Activated naive CD4-positive, alpha-beta T cell treated with anti-CD3 and anti-CD28 coated beads, Interleukin-2, amount 50 U/mL, for 16 hours (primary cell): ENCODE measurements at places on chromosomes 6 and 20.

GRCh38 chr20:24389686-24390085, 79.7 kb upstream of the SYNDIG1 start:
- peak; percentile 28 for DNase-seq

DNA sequence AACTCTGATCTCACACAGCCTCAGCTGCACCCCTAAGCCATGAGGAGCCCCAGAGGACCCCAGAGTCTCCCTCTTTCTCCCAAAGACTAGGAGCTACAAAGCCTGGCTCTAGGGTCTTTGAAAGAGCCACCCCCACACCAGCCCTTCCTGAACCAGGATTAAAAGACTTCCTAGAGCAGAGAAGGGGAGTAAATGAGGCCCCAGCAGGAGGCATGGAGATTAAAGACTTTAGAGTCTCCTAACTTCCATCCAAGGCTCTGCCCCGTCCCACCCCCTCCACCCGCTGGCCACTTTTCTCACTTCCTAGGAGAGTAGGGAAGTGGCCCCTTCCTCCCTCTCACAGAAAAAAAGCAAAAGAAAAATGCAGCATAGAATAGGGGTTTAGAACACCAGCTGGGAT, 1.7 kb downstream of the PREX1 start:
- no peak for DNase-seq

DNA sequence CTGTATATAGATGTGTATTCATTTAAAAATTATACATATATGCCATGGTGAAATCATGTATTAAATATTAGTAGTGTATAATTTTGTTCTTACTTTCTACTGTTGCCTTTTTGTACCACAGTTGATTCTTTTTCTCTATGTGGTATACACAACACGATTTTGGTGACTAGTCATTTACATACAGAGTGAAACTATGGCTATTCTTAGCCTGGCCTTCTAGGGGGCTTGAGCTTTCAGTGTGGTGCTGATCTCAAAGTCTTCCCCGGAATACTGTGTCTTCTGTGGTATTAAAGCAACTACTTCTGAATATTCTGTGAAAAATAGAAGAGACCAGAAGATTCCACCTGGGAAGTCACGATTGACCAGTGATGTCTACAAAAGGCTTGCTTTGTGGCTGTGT, 301.9 kb downstream of the UTRN start:
- DNase-seq = no peak

- DNase-seq = no peak
Observed at GRCh38 chr20:47273591-47274235, 82.8 kb downstream of the ZMYND8 start.

GRCh38 chr6:136961848-136962247, 39.7 kb downstream of the SLC35D3 start:
- DNase-seq = no peak

DNA sequence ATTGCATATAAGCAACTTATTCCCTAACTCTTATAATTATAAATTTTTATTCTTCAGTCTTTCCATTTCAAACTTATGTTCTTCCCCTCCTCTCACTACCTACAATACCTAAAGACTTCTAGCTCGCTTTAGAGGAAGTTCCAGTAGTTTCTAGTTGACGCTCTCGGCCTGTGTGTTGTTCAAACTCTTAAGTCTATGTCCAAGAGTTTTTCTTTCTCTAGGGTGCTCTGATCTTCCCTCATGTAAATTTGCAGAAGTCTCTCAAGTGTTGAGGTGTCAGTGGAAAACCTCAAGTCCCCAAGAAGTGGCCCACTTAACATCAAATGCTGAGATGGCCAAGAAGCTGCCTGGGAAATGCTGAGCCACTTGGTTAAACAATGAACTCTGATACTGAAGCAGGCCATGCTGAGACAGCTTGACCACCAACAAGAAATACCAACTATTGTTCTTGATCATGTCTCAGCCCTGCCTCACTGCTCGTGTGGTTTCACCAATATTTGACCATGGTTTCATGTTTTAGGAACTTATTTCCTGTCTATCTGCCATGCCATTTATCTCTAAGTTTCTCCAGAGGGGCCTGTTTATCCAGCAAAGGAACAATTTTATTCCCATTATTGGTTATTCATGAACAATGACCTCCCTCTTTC, 100.9 kb upstream of the TCF21 start:
- no peak for DNase-seq

GRCh38 chr6:159252955-159253508, 83.8 kb downstream of the FNDC1 start:
- DNase-seq = no peak

DNA sequence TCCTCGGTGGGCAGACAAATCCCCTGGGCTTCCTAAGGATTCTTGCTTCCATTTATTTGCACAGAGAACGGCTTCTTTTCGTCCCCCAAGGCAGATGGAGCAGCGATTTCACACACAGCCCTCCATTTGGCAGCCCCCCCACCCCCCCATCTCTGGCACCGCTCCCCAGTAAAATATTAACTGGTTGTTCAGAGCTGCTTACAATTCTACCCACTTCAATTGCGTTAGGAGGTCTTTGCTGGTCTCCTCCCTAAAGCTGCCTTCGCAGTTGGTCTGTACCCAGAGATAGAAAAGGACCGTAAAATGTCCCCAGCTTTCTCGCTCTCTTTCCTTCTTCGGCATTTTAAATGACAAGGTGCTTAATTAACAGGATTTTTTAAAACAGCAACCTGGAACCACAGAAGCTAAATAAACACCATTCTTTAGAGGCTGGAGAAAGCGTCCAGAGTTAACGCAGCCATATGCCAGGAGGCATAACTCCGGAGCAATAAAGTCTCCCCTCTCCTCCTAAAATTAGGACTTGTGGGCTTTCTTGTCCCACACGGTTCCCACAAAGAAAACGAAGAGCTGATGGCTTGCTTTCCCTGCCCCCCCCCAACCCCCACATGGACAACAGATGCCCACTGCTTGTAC, 1.7 kb upstream of the ZMYND8 start:
- no peak for DNase-seq

- no peak for DNase-seq
Observed at GRCh38 chr20:60553095-60553494, 594.9 kb downstream of the CDH26 start.

- DNase-seq = no peak
Observed at GRCh38 chr20:3995067-3995748, 20.1 kb downstream of the RNF24 start.

- no peak for DNase-seq
Observed at GRCh38 chr6:67336014-67336413, 1299.1 kb upstream of the ADGRB3 start.

GRCh38 chr6:122717350-122717749, 62.2 kb upstream of the FABP7 start:
- DNase-seq = no peak

DNA sequence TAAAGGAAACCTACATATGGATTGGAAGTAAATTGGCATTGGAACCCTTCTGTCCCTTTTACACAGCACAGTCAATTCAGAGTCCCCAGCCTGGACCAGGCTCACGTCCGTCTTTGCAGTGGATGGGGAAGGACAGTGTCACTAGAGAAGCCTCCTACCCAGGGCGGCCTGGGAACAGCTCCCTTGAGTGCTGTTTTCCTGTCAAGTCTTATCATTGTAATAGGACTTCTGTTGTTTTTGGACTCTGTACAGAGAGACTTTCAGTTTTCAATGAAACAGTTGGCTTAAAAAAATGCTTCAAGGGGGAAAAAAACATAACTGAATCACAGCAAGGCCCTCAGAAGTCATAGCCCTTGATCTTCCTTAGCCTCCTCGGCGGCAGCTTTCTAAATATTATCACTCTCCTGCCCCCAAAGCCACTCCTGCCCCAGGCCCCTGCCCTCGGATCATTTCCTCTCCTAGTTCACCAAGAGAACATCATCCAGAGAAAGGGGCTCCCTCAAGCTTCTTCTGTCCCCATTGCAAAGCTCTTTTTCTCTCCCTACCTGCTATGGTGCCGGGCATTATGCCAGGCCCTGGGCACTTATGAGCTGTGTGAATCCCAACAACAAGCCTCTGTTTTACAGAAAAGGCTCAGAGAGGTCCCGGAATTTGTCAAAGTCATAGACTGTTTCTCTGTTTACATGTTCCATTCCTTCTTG, 37.8 kb upstream of the CNKSR3 start:
- DNase-seq = no peak

DNA sequence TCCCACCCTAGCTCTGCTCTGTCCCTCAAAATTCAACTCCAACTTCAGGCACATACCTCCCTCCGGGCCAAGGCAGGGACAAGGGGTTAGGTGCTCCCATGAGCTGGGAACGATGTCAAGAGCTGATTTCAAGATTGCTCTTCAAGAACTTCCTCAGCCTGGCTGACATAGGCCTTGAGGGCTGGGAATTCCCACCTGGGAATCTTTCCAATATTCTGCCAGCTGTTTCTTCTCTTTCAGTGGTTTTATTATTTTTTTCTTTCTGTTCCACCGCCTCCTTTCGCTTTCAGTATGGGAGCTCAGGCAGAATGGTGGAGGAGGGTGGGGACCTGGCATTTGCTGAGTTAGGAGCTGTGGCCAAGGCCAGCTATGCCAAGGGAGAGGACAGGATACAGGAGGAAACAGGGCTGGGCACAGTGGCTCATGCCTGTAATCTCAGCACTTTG, 33.7 kb downstream of the SRSF3 start:
- no peak for DNase-seq

GRCh38 chr6:29251736-29252135, 49.8 kb upstream of the OR14J1 start:
- DNase-seq = no peak

DNA sequence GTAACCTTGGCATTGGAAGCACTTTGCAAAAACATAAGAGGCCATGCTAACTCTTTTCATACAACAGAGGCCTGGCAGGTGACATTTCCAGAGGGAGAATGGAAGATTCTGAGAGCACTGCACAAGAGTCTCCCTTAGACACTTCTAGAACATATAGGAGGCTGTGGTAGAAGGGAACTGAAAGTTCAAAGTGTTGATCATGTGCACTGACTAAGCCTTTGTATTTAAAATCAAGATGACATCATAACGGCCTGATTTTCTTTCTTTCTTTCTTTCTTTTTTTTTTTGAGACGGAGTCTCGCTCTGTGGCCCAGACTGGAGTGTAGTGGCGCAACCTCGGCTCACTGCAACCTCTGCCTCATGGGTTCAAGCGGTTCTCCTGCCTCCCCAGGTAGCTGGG, 26.8 kb upstream of the DNAAF9 start:
- no peak for DNase-seq

- no peak for DNase-seq
Observed at GRCh38 chr6:103356531-103356930, 1503.2 kb downstream of the HACE1 start.

DNA sequence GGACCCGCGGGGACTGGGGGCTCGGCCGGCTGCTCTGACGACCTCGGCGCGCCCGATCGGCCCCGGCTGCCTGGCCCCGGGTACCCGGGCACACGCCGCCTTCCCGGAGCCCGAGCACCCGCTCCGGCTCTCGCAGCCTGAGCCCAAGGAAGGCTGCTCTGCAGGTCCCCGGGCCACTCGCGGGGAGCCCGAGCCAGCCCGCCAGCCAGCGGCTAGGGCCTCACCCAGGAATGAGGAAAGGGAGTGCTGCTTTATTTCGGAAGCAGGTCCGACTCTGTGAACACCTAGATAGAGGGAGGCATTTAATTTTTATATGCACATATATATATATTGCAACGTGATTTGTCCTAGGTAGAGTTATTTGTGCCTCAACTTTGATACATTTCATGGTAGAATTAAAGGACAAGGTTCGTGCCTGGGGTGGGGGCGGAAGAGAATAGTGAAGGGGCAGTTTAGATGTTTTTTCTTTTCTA, 15.5 kb downstream of the FOXA2 start:
- no peak for DNase-seq

DNA sequence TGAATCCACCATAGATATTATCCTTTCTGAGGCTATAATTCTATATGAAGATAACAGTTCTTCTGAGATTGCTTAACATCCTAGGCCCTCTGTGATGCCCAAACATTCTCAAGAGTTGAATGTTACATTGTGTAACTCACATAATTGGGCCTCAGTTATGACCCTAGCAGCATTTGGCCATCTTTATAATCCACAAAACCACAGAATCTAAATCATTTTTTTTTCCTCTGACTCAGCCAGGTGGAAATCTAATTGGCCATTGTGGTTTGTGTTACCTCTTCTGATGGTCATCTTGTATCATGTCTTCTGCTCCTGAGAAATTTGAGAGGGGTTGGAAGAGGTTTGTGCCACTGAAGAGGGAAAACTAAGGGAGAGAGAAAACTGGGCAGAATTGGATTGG, 99.5 kb downstream of the LINC00237 start:
- DNase-seq = no peak

- DNase-seq = no peak
Observed at GRCh38 chr6:1636272-1636825, 26.6 kb downstream of the FOXC1 start.

- DNase-seq = no peak
Observed at GRCh38 chr6:34090529-34090928, 55.4 kb downstream of the GRM4 start.

GRCh38 chr20:47468290-47469050, 33.2 kb upstream of the NCOA3 start:
- DNase-seq = no peak

DNA sequence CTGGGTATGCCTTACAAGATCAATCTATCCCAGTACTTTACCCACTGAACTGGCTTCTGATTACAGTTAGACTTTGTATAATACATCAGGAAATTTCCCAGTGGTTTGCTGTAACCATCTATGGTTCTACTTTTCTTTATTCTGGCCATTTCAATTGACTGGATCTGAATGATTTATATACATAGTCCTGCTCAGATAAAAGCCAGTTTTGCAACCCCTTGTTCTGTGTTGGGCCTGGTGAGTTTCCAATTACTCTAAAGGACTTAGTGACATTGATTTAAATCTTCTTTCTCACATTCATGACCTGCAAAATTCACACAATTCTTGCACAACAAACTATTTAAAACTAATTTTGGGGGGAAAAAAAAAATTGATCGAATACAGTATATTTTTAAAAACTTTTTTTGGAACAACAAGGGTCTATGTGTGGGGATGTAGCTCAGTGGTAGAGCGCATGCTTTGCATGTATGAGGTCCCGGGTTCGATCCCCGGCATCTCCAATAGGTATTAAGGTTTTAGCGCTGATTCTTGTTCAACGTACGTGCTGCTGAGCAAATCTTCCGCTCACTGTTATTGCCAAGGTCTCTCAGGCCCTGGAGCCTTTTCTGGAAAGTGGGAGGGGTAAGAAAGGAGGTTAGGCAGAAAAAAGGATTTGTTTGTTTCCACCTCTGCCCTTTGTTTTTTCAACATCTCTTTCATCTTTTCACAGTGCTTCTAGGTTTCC, 117.5 kb downstream of the GPX5 start:
- peak; percentile 41 for DNase-seq

DNA sequence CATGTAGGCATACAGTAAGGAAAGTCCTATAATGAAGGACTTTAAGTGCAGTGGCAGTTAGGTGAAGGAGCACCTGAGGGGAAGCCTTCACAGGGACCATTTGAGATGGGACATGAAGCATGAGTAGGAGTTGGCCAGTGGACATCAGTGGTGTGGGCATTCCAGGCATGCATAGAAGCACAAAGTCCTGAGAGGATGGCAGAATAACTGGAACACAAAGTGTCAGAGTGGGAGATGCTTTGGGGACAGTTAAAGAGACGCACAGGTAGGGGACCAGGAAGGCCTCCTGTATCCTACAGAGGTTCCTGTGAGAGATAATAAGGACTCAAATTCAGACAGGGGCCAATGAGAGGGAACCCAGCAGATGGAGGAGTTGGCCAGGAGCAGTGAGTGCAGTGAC, 26.4 kb upstream of the EFHC1 start:
- DNase-seq = no peak

- DNase-seq = no peak
Observed at GRCh38 chr6:163132050-163132750, 282.3 kb upstream of the QKI start.

GRCh38 chr6:35223396-35223795, 9.6 kb downstream of the SCUBE3 start:
- DNase-seq = no peak

GRCh38 chr6:15317934-15318902, 72.3 kb downstream of the JARID2 start:
- no peak for DNase-seq

- peak; percentile 20 for DNase-seq
Observed at GRCh38 chr6:144581812-144582537, 296.8 kb downstream of the UTRN start.
